ENCODE measurements at places on chromosomes 12 and 14.

DNA sequence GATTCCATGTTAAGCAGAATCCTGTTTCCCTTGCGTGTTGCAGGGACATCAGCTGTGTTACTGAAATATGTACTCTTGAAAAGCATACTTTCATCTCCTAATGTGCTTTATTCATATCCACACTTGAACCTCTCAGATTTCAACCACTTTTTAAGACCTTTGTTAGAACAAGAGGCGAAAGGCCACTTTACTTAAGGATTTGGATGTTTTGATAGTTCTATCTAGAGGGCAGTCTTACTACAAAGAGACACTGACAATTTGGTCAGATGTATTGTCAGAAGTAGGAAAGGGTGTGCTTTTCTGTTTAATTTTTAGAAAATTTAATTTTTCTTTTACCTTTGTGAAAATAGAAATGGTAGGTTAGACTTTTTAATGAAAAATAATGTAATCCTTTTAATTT is 267.9 kb downstream of the TMTC2 start:
- DNase-seq = no peak

- DNase-seq = no peak
Observed at GRCh38 chr12:129903092-129903945, 506 bp downstream of the TMEM132D start.

DNA sequence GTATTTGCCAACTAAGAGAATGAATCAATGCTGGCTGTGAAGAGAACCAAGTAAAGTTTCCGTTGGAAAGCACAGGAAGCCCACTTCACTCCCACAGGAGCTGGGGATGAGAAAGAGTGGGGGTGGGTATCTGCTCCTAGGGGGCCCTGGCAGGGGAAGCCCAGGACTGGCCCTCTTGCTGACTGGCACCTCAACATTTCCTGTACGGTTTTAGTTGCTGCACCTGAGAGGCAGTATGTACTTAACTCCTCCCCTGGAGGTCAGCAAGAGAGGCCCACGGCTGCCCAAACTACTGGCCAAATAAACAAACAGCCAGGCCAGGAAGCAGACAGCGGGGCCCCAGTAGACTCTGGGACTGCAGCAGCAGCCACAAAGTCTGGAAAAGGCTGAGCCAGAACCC is 33.8 kb upstream of the VWF start:
- no peak for DNase-seq

- peak; percentile 13 for DNase-seq
Observed at GRCh38 chr14:95535226-95536021, 574 bp downstream of the GLRX5 start.

GRCh38 chr14:100674428-100674827 is 52.3 kb upstream of the DLK1 start:
- no peak for DNase-seq

GRCh38 chr12:131830914-131831571 is 2.9 kb downstream of the MMP17 start:
- DNase-seq = peak; percentile 22

- DNase-seq = no peak
Observed at GRCh38 chr12:69910694-69911093, 85.7 kb downstream of the MYRFL start.

GRCh38 chr14:74571901-74572725 is 39.9 kb downstream of the LTBP2 start:
- DNase-seq = peak; percentile 100

- no peak for DNase-seq
Observed at GRCh38 chr14:42013559-42013958, 406.9 kb downstream of the LRFN5 start.

- no peak for DNase-seq
Observed at GRCh38 chr12:125440399-125440798, 375.2 kb downstream of the AACS start.

- no peak for DNase-seq
Observed at GRCh38 chr12:46521145-46521544, 148.6 kb upstream of the SLC38A2 start.

DNA sequence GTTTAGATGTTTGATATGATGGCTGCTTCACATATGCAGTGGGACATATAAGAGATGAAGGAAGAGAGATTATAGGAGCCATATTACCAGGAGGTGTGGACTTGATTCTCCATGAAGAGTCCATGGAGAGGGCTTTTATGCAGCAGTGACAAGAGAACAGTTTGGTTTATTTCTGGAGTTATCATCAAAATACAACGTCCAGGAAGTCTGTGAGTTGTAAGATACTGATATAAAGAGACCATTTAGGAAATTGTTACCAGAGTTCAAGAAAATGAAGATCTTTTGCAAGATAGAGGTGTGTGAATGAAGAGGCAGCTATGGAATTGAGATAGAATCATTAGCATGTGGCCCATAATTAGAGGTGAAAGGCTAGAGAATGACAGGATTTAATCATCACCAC is 431.7 kb downstream of the NPAS3 start:
- no peak for DNase-seq

DNA sequence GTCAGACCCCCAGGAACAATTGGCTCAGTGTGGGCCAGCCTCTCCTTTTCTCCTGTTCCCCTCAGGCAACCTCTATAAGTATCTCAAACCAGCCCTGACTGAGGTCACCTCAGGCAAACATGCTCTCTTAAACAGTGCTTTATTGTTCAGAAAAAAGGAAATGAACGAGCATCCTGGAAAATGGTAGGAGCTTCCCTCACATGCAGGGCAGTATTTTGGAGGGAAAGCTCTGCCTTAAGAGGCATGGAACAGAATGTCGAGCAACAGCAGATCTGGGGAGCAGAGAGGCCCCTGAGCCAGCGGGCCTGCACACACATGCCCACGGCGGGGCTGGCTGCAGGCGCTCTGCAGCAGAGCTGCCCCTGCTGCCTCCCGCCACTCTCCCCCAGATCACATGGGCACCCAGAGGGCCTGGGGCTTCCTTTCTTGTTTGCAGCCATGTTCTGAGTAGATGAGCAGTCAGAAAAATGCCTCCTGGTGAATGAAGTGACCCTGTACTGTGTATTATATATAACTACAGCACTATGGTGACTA is 42.0 kb downstream of the MOK start:
- DNase-seq = no peak

- no peak for DNase-seq
Observed at GRCh38 chr12:119666226-119666795, 1.6 kb upstream of the PRKAB1 start.

GRCh38 chr14:78184157-78184556 is 14.0 kb downstream of the NRXN3 start:
- DNase-seq = no peak

DNA sequence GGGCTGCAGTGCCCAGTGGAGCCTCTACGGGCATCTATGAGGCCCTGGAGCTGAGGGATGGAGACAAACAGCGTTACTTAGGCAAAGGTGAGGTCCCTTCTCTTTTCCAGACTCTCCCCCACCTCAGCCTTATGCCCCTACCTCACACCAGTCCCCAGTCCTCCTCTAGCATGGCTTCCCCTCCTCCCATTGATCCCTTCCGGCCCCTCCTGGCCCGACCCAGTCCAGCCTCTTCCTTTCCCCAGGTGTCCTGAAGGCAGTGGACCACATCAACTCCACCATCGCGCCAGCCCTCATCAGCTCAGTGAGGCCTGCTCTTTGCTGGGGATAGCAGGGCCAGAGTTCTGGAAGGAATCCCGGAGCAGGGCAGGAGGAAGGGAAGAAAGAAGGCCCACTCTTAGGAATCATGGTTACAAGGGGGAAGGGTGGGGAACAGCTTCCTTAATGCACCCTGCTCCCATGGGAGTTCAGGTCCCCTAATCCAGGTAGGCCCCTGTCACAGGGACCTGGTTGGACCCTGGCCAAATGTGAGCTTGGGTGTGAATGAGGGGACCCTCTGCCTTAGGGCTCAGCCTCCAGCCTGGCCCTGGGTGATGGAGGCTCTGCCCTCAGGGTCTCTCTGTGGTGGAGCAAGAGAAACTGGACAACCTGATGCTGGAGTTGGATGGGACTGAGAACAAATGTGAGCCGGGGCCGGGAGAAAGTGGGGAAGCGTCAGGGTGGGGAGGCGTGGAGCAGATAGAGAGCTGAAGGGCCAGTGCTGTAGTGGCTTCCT is 2.2 kb downstream of the ENO2 start:
- no peak for DNase-seq

- no peak for DNase-seq
Observed at GRCh38 chr12:114992443-114992842, 308.5 kb upstream of the TBX3 start.

DNA sequence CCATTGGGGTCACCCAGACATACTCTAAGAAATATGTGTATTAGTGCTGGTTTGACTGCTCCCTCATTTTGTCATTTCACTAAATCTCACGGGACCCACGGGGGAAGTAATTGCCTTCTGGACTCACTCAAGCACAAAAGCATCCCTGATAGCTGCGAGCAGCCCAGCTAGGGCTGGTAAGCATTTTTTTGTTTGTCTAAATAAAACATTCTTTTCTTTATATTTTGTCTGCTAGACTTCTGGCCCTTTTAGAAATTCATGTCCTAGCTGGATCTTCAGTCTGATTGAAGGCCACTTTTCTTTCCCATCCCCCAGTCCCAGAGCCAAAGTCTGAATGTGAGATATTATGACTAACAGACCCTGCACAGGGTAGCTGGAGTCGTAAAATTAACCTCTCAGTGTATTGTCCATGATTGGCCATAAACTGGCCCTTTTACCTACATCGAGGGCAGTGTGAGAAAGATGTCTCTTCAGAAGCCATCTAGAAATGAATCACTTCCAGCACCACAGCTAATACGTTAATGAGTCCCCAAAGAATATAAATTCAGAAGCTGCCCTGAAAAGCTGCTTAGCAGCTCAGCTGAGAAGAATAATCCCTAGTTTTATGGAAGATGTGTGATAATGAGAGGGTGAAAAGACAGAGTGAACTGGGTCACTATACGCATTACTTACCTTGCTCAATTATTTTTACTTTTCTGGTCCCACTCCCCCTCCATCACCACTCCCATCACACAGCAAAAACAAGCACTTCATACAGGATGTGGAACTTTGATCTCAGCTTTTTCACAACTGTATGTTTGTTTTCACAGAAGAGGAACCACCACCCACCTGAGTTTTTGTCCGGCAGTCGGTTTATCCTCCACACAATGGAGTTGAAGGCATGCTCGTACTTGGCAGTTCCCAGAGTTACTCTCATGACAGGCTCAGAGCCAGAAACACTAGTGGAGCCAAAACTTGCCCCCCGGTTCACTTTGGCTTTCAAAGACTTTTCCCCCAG is 55.6 kb upstream of the GTF2A1 start:
- DNase-seq = no peak

DNA sequence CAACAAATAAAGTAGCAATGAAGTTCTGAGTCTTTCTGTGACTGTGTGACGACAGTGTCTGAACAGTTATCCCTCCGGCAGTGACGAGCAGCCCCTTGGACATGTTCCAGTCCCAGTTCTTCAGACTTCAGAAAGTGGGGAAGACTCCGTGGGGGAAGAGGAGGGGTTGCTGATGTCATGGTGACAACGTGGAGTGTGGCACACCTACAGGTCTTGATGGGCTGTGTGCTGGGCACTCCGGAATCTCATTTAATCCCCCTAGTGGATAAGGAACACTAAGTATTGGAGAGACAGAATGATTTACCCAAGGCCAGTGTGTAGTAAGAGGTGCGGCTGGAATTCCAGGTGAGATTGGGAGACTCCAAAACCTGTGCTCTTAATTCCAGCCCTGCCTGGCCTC is 280.2 kb downstream of the CACNA1C start:
- DNase-seq = no peak

GRCh38 chr12:47547077-47547476 is 158.8 kb downstream of the RPAP3 start:
- peak; percentile 39 for DNase-seq

DNA sequence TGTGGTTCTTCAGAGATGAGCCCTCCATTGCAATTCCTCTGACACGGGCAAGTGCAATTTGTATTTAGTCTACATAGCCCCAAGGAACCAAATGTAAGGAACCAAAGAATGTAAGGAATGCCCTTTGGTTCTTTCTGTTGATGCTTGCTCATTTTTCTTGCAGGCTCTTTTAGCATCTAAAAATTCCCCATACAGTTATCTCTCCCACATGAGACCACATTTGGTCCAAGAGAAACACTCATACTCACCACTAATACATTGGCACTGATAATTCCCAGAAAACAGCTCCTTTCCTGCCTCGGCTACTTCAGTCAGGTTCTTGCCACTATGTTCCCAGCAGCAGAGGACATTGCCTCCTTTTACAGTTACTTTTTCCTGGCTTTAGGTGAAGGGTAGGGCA is 332.6 kb downstream of the AEBP2 start:
- DNase-seq = peak; percentile 10

DNA sequence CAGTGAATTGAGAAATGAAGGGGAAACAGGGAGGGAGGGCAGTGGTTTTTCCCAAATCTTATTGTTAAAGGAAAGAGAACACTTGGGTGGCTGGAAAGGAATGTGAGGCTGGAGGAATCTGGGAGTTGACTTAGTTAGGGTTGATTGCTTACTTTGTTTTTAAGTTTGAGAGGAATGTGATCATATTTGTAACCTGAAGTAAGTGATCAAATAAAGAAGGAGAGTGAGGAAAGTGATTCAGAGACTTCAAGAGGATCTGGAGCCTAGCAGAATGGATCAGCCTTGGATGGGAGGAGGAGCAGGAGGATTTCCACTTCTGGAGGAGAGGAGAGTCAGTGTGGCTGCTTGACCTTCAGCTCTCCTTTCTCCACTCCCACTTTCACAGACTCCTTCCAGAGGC is 6.0 kb upstream of the LRP6 start:
- DNase-seq = no peak

- DNase-seq = no peak
Observed at GRCh38 chr14:68384335-68384734, 408.5 kb downstream of the ZFP36L1 start.

GRCh38 chr12:79451978-79452377 is 238.8 kb downstream of the PAWR start:
- peak; percentile 92 for DNase-seq

DNA sequence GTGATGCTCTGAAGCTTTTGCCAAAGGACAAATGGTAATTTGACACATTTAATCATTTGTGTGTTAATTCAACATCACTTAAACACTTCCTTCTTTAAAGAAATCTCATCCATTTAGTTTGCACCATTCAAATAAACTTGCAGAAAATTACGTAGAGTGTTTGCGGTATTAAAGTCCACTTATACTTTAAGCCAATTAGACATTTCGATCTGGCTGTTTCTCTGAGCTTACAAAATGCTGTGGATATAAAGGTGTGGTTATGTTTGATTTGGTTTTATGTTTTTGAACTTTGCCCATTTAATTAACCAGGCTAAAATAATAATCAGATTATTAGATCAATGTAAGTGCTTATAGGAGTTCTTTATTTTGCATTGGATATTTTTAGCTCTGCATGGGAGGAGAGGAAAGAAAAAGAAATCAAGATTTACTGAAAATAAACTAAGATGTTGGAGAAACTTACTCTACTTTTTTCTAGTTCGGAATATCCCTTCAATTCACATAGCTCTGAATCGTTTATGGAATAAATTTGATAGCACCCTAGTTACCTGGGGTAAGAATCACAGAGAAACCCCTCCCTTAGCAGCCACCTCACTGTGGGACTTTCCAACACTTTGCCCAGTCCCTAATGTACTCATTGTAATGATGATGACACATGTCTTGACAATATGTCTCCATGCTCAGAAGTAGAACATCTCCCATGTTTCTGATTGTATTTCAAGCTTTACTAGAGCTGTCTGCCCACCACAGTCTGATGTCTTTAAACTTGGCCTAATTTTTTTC is 268.0 kb downstream of the BTG1 start:
- no peak for DNase-seq

- DNase-seq = no peak
Observed at GRCh38 chr14:59920378-59920683, 387 bp downstream of the LRRC9 start.

All from HCEC 1CT (cell line).